ENCODE measurements at places on chromosomes 3 and 15. TPM values are rescaled to one million over a fixed set of nuclear protein-coding genes. Genes with fewer than 3 reads are reported as not detected.

PAQR9 gene
- not detected for total RNA-seq

SLC9A9 gene
- 5.6 TPM for total RNA-seq

KY gene
- total RNA-seq: not detected

GCSAM gene
- not detected for total RNA-seq

ROPN1 gene
- not detected for total RNA-seq

Data from thoracic aorta endothelial cell (primary cell).